Stimulated activated CD4-positive, alpha-beta T cell treated with anti-CD3 and anti-CD28 coated beads, Interleukin-1b, Interleukin-23, amount 100 ng/mL, for 4 hours (primary cell): ENCODE measurements at places on chromosomes 4 and X.

GRCh38 chr4:106210021-106210420, 106.0 kb downstream of the TBCK start:
- DNase-seq = no peak

- DNase-seq = no peak
Measured at GRCh38 chr4:188941524-188942119, 802.4 kb downstream of the TRIML1 start.

DNA sequence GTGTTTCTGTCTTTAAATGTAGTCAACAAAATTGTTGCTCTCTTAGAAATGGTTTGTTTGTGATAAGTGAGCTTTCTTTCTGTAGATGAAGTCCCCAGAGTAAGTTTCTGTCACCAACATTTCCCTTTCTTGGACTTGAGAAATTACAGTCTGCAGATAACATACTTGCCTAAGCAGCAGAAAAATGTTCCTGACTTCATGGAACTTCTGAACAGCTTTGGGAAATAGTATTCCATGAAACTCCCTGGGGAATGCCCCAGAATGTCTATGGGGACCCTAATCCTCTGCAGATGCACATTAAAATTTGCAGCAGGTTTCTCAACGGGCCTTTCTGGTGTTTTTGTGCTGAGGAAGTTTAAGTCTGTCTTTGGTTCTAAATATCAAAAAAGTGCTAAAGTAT, 38.6 kb upstream of the NEIL3 start:
- DNase-seq = no peak

DNA sequence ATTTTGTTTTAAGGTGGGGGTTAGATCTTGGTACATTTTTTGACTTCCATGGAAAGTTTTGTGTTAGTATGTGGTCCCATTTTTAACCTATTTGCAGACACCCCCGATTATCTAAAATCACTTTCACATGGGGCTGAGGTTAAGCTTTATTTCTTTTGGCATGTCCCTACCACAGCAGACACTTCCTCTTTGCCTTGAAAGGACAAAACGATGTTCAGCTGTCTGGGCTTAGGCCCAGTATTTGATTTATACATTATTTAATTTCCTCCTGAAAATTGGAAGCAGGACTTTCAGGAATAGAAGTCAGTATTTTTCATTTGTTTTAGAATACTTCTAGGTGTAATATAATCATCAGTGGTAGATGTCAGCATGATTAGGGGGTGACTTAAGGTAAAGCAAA, 112.4 kb upstream of the SPRY1 start:
- no peak for DNase-seq

DNA sequence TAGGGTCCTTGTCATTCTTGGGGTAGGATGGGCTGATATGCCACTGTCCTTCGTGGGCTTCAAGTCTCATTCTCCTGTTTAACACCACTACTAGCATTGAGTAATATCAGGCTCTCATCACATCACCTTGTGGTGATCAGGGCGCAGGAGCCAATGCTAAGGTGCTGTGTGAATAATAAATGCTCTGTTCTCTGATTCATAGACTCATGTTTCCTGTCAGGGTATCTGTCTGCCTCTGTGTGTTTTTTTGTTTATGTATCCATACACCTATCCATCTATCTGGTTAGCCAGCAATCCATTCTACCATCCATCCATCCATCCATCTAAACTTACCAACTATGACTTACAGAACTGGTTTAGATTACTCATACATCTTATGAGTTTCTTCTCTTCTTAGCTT, 525.1 kb upstream of the ATOH1 start:
- no peak for DNase-seq

DNA sequence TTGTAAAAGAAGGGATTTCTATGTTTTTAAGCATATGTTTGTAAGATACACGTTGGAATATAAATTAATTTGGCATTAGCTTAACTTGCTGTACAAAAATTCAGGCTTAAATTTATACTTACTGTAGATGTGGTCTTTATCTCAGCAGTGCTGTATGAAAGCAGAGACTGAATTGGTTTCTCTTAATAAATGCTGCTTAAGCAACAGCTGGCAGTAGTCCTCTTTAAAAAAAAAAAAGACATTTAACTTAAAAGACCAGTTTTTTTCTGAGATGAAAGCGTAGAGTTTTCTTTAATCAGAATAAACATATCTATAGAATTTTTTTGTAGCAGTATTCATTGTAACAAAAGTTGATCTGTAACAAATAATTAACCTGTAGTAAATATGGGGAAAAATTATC, 124.6 kb downstream of the RAP1GDS1 start:
- no peak for DNase-seq

- DNase-seq = no peak
Measured at GRCh38 chr4:117491516-117491915, 406.1 kb upstream of the TRAM1L1 start.

GRCh38 chrX:4193500-4194155, 480.2 kb upstream of the PRKX start:
- DNase-seq = no peak

- no peak for DNase-seq
Measured at GRCh38 chr4:169658196-169658595, 37.8 kb downstream of the CLCN3 start.

DNA sequence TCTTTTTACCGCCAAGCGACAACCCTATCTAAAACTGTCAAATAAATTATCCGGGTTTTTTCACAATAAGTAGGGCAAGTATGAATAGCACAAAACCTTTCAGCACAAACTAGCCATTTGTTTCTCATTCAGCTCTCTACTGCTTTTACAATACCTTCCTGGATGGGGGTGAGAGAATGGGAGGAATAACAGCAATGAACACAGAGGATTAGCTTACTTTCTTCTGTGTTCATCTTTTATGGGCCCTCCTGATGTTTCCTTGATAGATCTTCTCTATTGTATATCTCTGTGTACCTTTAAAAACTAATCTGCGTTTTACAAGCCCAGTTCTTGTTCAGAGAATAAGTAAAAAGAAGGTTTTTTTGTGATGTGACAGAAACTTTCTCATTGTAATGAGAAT, 55.3 kb upstream of the APELA start:
- DNase-seq = no peak

GRCh38 chr4:71962622-71963264, 69.1 kb upstream of the NPFFR2 start:
- no peak for DNase-seq
